ENCODE measurements at places on chromosomes 12 and 14.

GRCh38 chr12:46391630-46392029 lies 19.1 kb upstream of the SLC38A2 start:
- no peak for DNase-seq
- H3K4me1 ChIP-seq, result peaks cover 42% of the 10 kb centered on the region
- no peak overlapping the region for H3K4me3 ChIP-seq

DNA sequence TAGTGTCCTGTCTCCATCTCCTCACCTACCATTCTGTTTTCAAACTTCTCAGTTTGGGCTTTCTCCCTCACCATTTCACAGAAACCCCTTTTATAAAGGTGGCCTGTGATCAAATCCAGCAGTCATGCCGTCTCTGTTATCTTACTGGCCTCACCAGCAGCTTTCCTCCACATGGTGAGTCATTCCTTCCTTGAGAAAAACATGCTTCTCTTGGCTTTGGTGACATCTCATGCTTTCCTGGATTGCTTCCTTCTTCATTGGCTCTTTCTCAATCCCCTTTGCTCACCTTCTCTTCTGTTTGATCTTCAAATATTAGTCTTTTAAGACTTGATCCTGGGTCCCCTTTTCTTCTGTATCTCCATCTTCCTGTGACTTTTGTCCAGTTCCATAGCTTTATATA lies 164.9 kb downstream of the ANO4 start:
- H3K4me1 ChIP-seq, result no peaks in the 10 kb centered on the region
- H3K36me3 ChIP-seq, result no peaks in the 10 kb centered on the region
- no peak overlapping the region for H3K4me3 ChIP-seq
- H3K27ac ChIP-seq, result no peak overlapping the region
- no peak for DNase-seq

DNA sequence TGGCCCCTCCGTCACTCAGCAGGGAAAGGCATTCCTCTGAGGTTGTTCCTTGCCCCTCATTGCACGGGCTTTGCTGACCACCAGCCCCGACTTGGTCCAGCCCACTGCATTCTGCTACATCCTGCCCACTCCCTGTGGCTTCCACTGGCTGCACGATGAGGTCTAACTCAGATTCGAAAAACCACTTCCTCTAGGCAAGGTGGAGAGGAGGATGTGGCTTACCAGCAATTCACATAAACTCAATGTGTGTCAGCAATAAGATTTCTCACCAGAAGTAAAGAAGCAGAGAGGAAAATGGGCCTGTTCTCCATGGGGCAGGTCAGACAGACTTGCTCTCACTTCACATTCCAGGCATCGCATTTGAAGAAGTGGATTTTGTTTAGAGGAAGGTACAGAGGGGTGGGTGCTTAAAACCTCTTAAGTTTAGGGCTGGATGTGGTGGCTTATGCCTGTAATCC lies 14.7 kb downstream of the GPR68 start:
- peak; percentile 86 for DNase-seq
- peak overlapping the region; percentile 99 for H3K27ac ChIP-seq
- peaks cover 35% of the 10 kb centered on the region for H3K36me3 ChIP-seq
- H3K27me3 ChIP-seq, result no peaks in the 10 kb centered on the region
- peaks cover 78% of the 10 kb centered on the region for H3K4me1 ChIP-seq
- peak overlapping the region; percentile 52 for H3K4me3 ChIP-seq

DNA sequence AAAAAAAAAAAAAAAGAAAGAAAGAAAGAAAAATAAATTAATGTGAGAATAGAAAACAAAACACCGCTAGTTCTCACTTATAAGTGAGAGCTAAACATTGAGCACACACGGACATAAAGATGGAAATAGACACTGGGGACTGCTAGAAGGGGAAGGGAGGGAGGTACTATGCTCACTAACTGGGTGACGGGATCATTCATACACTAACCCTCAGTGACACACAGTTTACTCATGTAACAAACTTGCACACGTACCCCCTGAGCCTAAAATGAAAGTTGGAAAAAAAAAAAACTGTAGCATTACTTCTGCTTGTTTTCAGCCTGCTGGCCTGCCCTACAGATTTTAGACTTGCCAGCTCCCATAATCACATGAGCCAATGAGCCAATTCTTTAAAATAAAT lies 10.5 kb upstream of the PRMT5 start:
- H3K27ac ChIP-seq, result no peak overlapping the region
- H3K36me3 ChIP-seq, result peaks cover 15% of the 10 kb centered on the region
- DNase-seq, result no peak
- H3K4me3 ChIP-seq, result no peak overlapping the region
- no peaks in the 10 kb centered on the region for H3K27me3 ChIP-seq

GRCh38 chr12:44088647-44089046 lies 252.8 kb downstream of the TMEM117 start:
- H3K36me3 ChIP-seq, result peaks cover 3% of the 10 kb centered on the region
- no peaks in the 10 kb centered on the region for H3K4me1 ChIP-seq
- H3K4me3 ChIP-seq, result no peak overlapping the region
- no peaks in the 10 kb centered on the region for H3K27me3 ChIP-seq

- DNase-seq, result no peak
- no peak overlapping the region for H3K4me3 ChIP-seq
- no peaks in the 10 kb centered on the region for H3K27me3 ChIP-seq
- no peaks in the 10 kb centered on the region for H3K4me1 ChIP-seq
Observed at GRCh38 chr12:92674500-92674899, 28.3 kb upstream of the PLEKHG7 start.

GRCh38 chr12:121930862-121931261 lies 12.5 kb downstream of the CFAP251 start:
- DNase-seq, result no peak
- H3K27me3 ChIP-seq, result no peaks in the 10 kb centered on the region
- no peak overlapping the region for H3K4me3 ChIP-seq
- no peak overlapping the region for H3K27ac ChIP-seq

DNA sequence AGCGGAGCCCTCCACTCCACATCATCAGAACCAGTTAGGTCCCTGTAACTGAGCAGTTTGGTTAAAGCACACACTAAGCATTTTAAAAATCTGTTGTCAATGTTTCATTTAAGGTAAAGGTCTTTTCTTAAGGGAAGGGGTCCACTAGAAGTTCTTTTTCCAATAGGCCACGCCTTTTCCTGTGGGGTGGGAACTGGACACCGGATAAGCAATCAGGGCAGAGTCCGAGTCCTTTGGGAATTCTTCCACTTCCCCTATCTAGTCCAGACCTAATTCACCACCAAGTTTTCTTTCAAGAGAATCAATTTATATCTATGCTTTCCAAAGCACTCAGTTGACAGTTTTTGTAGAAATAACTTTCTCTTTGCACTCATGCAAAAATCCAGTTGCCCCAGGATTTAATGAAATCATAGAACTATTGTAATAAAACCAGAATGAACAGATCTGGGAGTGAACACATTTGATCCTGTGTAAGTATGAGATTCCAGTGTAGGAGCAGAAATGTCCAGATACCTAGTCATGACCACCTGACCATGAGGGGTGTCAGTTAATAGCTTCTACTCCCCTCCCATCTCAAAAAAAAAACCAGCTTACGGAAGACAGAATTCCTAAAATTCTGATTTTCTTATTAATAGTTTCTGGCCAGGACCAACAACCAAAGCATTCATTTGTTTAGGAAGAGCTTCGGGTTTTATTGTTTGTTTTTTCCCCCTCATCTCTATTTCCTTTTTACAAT lies 11.7 kb downstream of the VPS37B start:
- H3K36me3 ChIP-seq, result peaks cover 10% of the 10 kb centered on the region
- H3K27me3 ChIP-seq, result peaks cover 30% of the 10 kb centered on the region
- peaks cover 80% of the 10 kb centered on the region for H3K4me1 ChIP-seq

GRCh38 chr12:6078398-6079096 lies 45.9 kb downstream of the VWF start:
- H3K36me3 ChIP-seq, result no peaks in the 10 kb centered on the region
- DNase-seq, result no peak
- no peaks in the 10 kb centered on the region for H3K27me3 ChIP-seq
- H3K27ac ChIP-seq, result no peak overlapping the region
- peaks cover 22% of the 10 kb centered on the region for H3K4me1 ChIP-seq

DNA sequence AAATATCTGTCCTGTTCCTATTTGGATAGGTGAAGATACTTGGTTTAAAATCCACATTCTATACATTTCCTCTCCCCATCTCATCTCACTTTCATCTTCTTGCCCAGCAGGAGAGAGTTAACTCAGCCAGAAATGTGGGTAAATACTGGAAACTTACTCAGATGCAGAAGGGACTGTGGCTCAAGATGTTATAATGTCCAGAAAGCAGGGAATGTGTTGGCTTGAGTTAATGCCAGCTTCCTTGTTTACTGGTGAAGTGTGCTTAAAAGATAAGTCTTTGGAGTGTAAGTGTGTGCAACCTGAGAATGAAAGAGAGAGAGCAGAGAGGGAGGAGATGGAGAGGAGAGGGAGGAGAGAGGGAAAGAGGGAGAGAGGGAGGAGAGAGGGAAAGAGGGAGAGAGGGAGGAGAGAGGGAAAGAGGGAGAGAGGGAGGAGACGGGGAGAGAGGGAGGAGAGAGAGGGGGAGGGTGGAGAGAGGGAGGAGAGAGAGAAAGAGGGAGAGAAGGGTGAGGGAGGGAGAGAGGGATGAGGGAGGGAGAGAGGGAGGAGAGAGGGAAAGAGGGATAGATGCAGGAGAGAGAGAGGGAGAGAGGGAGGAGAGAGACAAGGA lies 22.0 kb upstream of the SNRPF start:
- no peaks in the 10 kb centered on the region for H3K36me3 ChIP-seq
- no peak overlapping the region for H3K4me3 ChIP-seq
- peaks cover 13% of the 10 kb centered on the region for H3K27me3 ChIP-seq
- no peak for DNase-seq
- no peak overlapping the region for H3K27ac ChIP-seq

DNA sequence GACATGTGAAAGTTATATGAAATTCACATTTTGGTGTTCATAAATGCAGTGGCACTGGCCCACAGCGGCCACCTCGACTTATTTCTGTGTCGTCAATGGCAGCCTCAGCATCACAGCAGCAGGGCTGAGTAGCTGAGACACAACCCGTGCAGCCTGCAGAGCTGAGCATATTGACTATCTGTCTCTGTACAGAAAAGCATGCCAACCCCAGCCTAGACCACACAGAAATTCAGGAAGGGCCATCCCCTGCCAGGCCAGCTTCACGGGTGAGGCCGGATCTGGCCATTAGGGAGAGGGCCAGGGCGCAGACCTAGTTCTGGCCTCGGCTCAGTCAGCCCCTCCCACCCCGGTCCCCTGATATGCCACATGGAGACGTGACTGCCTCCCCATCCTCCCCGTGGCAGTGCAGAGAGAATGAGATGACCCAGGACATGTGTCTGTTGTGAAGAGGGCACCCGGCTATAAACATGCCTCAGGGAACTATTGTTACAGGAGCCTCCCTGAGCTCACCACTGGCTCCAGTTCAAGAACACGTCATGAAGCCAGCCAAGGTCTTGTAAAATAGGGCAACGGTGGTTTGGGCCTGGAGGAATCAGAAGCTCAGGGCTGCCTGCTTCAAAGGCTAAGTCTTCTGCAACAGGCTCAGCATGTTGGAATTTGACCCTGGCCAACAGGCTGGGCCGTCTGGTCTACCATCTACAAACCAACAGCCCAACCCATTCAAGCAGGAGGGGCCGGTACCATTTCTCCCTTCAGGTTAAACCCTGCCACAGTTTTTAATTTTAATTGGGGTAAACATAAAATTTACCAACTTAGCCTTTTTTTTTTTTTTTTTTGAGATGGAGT lies 25.5 kb downstream of the SCARB1 start:
- no peaks in the 10 kb centered on the region for H3K27me3 ChIP-seq
- H3K36me3 ChIP-seq, result no peaks in the 10 kb centered on the region
- no peaks in the 10 kb centered on the region for H3K4me1 ChIP-seq
- DNase-seq, result no peak

DNA sequence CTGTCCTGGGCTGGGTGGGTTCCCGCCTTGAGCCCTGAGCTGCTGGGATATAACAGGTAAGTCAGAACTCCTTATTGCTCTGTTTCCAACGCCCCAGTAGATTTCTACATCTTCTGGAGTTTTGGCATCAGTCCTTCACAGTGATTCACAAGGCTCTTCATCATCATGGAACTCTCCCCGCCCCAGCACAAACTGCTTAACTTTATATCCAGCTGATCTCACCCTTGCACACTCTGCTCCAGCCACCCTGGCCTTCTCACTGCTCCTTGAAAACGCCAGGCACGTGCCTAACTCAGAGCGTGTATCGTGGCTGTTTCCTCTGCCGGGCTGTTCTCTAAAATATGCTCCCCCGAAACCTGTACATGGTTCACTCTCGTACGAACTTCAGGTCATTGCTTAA lies 264.9 kb downstream of the NOVA1 start:
- no peaks in the 10 kb centered on the region for H3K4me1 ChIP-seq
- no peaks in the 10 kb centered on the region for H3K27me3 ChIP-seq
- no peak for DNase-seq
- no peaks in the 10 kb centered on the region for H3K36me3 ChIP-seq
- no peak overlapping the region for H3K4me3 ChIP-seq

DNA sequence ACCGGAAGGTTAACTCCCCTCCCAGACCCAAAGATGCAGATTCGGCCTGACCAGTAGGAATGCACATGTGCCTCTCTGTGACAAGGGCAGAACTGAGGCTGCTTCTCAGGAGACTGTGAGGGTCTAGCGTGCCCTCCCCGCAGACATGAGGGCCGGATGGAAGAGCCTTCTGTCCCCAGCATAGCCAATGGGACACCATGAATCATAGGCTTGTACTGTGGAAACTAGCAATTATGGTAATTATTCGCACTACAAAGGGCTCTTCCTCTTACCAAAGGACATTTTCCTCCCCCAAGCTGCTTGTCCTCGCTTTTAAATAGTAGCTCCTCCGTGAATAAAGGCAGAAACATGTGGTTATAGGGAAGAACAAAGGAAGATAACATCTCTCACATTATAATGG lies 6.2 kb downstream of the COA8 start:
- no peak overlapping the region for H3K27ac ChIP-seq
- peaks cover 27% of the 10 kb centered on the region for H3K4me1 ChIP-seq

- no peak overlapping the region for H3K27ac ChIP-seq
- H3K4me3 ChIP-seq, result no peak overlapping the region
- peaks cover 3% of the 10 kb centered on the region for H3K27me3 ChIP-seq
- H3K36me3 ChIP-seq, result no peaks in the 10 kb centered on the region
Observed at GRCh38 chr14:105914738-105915385, 388.5 kb downstream of the TMEM121 start.

DNA sequence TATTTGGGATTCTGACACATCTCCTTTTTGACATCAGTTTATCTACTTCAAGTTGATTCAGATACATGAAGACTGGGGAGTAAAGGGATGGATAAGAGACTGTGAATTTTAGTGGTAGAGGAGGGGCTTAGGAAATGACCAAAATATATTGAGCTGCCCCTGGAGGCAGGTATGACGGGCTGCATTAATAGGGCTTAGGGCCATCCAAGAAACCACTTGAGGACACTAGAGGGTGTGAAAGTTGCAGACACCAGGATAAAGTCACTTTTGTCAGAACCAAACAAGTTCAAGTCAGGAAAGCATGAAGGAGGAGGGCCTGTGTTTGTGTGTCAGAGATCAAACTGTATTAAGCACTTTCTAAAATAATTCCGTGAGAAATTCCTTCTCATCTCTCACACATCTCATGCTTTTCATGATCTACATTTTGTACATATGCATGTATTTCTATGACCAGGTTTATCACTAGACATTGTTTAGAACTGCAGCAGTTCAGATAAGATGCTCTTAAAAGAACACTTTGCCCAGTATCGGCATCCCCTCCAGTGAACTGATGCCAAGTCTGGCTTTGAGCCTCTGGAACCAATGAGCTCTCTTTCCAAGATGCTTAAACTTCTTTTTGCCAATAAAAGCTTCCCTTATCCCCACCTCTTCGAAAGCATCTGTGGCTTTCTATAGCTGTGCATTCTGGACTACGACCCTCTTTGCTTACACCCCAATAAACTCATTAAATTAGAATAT lies 136.9 kb downstream of the SLC38A1 start:
- no peak for DNase-seq
- H3K27me3 ChIP-seq, result no peaks in the 10 kb centered on the region
- H3K4me1 ChIP-seq, result no peaks in the 10 kb centered on the region
